SK-N-MC (cell line): ENCODE measurements at places on chromosomes 5 and 9.

GRCh38 chr5:115151208-115151805, 18.4 kb downstream of the TRIM36 start:
- DNase-seq = no peak

DNA sequence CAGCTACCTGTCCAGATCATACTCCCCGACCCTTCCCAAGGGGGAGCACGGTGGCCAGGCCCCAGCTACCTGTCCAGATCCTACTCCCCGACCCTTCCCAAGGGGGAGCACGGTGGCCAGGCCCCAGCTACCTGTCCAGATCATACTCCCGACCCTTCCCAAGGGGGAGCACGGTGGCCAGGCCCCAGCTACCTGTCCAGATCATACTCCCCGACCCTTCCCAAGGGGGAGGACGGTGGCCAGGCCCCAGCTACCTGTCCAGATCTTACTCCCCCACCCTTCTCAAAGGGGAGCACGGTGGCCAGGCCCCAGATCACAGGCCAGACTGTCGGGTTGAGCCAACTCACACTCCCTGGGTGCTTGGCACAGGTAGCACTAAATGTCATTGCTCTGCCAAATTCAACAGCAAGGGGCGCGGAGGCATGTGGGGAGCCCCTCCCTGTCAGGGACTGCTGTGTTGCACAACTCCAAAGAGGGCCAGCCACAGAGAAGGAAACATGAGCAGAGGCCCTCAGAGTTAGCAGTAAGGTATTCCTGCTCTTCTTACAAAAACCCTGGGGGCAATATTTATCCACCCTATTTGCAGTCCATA, 136.9 kb downstream of the OLFM1 start:
- no peak for DNase-seq

- DNase-seq = no peak
These were observed 440.3 kb downstream of the PLK2 start for GRCh38 chr5:58019614-58020013.

- no peak for DNase-seq
These were observed 94.3 kb downstream of the ZNF354C start for GRCh38 chr5:179154346-179154990.

DNA sequence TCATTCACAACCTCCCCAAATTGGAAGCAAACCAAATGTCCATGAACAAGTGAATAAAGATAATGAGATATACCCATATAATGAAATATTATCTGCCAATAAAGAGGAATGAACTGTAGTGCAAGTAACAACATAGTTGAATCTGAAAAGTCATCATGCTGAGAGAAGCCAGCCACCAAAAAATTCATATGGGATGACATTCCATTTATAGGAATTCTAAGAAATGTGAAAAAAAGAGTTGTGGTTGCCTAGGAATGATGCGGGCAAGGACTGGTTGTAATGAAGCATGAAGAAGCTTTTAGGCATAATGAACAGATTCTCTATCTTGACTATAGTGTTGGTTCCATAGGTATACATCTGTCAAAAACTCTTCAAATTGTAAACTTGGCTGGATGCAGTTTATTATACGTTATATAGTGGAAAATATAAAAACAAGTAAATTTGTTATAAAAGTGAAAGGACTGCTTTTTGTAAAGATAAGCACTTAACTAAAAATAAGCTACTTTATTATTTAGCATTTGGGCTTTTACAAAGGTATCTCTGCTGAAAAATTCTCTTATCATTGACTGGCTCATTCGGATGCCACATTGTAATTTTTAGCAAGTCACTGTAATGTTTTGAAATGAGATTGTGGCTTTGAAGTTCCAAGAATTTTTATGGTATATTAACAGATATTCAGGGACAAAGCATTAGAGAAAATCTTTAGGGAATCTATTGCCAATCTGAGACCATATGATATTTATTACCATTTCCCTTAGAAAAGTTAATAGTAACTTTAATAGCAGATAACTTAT, 21.2 kb upstream of the TTC23L start:
- DNase-seq = no peak

- DNase-seq = no peak
These were observed 231.4 kb downstream of the PDE4D start for GRCh38 chr5:59661954-59662615.

- no peak for DNase-seq
These were observed 30.0 kb upstream of the PPP1R2B start for GRCh38 chr5:156819967-156820581.

GRCh38 chr5:113062869-113063508, 86.4 kb downstream of the DCP2 start:
- DNase-seq = no peak

DNA sequence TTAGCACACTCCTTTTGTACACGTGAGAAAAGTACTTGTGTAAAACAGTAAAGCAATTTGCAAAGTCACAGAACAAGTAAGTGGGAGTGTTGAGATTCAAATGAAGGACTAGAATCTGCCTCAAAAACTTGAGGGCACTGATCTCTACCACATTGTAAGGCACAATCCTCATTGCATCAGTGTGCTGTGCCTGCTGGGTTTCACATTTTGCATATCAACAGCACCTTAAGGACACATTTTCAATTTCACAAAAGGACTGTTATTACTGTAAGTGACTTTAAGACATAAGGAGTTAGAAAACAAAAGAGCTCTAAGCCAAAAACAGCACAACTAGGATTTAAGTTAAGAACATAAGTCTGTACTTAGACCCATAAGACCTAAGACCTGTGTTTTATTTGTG, 44.7 kb upstream of the HK3 start:
- DNase-seq = no peak

DNA sequence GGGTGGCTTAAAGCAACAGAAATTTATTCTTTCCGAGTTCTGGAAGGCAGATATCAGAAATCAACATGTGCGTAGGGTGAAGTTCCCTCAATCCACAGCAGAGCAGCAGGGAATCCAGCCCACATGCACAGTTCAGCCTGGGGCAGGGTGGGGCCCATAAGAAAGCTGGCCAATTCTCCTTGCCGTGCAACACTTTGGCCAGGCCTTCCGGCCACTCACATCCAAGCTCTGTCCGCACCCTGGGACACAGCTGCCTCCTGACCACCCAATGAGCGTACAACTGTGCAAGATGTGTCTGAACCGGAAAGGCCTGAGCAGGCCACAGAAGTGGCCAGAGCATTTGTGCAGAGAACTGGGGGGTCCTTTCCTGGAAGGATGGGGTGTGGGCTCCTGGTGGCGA, 274.9 kb downstream of the GADD45G start:
- DNase-seq = no peak

DNA sequence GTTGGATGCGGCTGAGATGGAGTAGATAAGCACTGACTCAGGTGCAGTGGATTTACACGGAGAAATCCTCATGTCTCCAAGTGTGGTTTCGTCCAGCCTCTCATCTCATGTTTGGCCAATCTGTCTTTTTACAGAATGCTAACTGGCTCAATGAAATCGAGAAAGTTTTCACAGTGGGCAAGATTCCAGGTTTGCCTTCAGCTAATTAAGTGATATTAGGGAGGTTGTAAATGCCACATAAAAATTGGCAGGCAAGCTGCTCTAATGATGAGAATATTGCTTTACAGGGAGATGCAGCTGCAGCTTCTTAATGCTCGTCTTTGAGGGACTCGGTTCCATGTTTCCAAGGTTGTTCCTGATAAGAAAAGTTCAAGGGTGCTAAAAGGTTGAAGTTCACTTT, 23.7 kb downstream of the BARHL1 start:
- no peak for DNase-seq

DNA sequence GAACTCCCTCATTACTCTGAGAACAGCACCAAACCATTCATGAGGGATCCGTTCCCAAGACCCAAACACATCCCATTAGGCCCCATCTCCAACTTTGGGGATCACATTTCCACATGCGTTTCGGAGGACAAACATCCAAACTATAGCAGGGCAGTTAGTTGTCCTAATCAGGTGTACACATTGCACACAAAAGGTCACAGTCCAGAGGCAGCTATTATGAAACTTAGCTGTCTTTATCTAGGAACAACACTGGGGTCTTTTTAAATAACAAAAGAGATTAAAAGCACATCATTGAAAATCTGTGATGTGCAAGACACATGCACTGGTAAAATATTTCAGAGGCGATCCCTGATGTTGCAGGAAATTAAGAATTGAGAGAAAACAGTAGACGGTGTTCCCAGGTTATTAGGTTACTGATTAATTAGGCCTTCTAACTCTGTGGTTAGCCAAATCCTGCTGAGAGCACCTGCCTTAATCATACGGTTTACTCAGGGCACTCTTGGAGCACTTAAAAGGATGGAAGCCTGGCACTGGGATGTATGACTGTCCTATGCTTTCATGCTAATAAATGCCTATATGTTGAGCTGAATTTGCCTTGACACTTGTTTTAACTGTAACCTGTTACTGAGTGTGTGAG, 1574.5 kb upstream of the WWC1 start:
- no peak for DNase-seq

DNA sequence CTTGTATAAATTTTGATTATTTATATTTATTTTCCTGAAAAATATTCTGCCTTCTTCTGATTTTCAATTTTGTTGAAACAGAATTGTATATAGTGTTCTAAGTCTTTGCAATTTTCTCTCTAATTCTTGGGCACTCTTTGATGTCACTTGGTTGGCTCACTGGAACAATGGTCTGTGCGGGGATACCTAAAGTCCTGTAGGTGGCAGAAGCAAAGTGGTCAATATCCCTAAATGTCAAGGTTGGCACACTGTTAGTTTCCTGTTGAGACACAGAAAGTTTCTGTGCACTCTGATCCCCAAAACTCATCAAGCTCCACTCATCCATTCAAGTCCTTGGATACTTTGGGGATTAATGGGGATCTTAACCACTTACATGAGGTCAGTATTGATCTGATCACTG, 480.8 kb upstream of the CCNG1 start:
- no peak for DNase-seq

DNA sequence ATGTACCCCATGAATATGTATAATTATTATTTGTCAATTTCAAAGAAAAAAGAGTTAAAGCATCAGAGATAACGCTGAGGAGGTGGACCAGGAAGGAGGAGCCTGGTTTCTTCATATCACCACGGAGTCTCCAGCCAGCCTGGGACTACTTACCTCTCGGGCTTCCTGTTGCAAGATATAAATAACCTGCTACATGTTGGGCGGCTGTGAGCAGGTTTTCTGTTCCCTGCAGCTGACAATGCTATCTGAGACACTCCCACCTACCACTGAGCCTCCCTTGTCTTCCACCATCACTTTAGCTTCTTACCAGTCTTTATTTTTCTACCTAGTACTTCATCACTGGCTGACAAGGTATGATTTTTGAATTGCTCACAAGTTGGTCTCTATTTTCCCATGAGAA, 102.7 kb upstream of the CPEB4 start:
- DNase-seq = no peak

- DNase-seq = no peak
These were observed 52.9 kb upstream of the IRX1 start for GRCh38 chr5:3542769-3543168.

- DNase-seq = no peak
These were observed 103.8 kb downstream of the RPS23 start for GRCh38 chr5:82174128-82174918.

- DNase-seq = no peak
These were observed 7.3 kb downstream of the CORO2A start for GRCh38 chr9:98185021-98185567.

DNA sequence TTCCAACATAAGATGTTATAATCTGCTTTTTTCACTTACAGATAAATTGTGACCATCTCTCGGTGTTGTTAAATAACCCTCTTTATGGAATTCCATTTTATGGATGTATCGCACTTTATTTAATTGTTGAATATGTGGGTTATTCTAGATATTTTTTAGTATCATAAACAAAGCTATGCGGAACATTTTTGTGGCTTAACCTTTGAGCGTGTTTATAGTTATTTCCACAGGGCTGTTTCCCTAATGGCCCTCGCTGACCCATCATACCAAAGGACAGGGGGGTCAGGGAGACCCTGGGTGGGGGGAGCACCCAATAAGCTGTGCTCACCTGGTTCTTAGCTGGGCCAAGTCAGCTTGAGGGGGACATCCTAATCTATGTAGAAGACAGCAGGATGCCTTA, 65.3 kb downstream of the NDST1 start:
- DNase-seq = no peak

DNA sequence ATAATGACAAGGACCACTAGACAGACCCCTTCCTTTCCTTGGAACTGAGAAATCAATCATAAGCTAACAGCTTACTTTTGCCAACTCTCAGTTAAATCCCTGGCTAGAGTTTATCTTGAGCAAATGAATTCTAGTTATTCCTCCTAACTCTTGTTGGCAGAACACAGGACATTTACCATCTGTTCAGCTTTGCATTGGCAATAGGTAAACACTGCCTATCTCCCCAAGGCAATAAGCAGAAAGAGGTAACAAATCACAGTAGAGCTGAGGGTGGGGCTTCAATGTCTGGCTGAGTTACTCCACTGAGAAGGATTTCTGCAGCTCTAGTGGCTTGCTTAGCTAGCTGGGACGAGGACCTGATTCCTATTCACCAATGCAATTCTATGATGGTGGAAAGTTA, 503.3 kb upstream of the GRIA1 start:
- no peak for DNase-seq

- DNase-seq = no peak
These were observed 108.7 kb upstream of the NFIL3 start for GRCh38 chr9:91532325-91532724.

DNA sequence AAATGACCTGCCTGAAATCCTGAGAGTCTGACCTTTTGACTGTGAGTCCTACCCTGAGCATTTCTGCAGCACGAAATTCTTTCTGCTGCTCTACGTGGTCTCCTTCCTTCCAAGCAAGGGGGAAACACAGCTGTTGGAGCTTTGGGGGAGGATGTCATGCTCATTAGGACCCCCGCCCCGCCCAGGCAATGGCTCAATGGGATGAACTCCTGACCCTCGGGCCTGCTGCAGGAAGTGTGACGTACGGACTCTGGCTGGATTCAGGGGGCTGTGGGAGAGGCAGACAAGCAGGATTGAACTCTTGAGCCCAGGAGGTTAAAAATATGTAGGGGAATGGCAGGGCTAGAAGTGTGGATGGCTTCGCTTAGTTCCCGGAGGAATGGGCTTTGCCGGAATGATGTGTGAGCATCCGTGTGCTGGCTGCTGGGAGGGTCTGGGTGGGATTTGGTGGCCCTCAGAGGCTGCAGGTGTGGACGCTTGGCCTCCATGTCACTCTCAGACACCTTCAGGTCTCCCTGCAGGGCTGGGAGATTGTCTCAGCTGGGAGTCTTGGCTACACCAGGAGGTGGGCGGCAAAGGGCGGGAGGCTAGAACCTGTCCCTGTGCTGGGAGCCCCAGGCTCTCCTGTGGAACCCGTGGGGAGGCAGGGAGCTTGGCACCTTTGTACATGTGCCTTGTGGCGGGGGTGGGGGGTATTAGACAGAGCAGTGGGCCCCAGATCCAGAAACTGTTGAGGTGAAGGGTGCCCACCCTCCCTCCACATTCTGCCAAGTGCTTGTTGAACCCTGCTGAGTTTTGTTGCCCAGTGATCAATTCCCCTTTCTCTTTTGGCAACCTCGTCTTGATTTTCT, 26.3 kb downstream of the STC2 start:
- DNase-seq = no peak

- no peak for DNase-seq
These were observed 28.7 kb upstream of the IFNE start for GRCh38 chr9:21510806-21511205.
